ENCODE measurements at places on chromosomes 2 and 18.

DNA sequence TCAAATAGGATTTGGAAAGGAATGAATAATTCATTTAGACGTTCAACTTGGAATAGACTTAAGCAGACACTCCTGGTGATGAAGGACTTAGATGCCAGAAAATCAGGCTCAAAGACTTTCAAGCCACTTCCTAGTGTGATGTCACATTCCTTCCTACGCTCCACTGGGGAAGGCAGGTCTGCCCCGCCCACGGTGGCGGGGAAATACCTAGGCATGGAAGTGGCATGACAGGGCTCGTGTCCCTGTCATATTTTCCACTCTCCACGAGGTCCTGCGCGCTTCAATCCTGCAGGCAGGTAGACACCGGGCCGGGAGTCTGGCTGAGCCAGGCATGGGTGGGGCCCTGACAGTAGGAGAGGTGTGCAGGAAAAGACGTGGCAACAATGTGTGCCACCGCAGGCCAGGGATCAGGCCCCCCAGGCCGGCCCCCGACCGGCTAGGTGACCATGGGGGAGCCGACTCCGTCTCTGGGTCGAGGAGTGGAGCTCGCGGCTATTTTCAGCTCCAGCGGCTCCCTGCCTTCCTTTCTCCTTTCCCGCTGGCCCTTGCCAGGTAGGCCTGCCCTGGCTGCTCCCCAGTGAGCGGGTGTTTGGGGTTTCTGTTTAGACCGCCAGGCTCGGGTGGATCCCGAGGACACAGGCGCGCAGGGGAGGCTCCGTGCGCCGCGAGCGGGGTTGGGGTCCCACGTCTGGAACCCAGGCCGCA is at the start of gene IL1RL2:
Gene IL1RL2 (plus strand): TSS at position 233 of the 705 bp plus-strand sequence. CDS start 845 bp downstream, outside the sequence.
- DNase-seq, result no peak

DNA sequence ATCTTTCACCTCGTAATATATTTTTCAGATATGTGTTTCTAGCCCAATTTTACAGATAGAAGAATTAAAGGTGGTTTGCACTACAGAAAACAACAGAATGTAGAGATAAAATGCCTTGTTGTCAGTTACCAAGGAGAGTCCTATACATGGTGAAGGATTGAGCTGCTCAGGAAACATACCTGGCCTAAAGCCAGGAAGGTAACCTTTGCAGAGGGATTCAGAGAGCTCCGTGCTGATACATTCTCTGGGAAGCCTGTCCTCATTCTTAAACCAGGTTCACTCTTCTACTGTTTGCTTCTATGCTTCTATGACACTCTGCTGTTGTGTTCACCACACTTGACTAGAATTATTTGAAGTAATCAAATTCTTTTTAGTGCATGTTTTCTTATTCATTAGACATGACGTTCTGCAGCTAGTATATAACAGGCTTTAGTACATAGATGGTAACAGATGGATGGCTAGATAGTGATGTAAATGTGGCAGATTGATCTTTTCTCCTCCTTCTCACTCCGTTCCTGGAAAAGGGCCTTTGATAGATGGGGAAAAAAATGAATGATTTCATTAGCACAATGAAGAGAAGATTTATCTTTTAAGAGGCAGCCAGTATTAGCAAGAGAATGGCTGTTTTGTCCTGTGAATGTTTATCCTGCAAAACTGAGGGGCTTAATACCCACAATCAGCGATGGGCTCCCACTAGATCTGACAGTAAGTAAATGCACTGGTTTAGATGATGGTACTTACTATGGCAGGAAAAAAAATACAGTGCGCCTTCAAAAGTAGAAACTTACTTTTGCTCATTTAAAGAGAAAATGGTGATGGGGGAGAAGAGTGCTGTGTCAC is 589.6 kb upstream of the FAM98A start:
- DNase-seq, result no peak

- no peak for DNase-seq
Measured at GRCh38 chr18:52337276-52337675, 2.7 kb upstream of the DCC start.

DNA sequence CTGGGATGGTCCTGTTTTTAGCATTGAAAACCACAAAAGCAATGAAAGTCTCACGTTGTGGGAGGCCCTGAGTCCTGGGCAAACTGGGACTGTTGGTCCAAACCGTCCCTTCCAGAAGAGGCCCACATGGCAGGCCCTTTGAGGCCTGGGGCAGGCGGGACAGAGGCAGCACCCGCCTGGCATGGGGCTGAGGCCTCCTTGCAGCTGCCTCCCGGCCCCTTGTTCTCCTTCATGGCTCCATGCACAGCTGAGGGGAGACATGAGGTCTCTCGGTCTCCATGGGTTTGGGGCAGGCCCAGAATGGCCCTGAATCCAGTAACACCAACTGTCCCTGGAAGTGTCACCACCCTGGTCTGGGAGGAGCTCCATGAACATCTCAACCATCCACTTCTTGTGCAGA is 61.9 kb downstream of the RRM2 start:
- no peak for DNase-seq

- no peak for DNase-seq
Measured at GRCh38 chr2:171163261-171163660, 2.6 kb upstream of the TLK1 start.

- DNase-seq, result no peak
Measured at GRCh38 chr2:190862571-190862991, 18.0 kb upstream of the GLS start.

DNA sequence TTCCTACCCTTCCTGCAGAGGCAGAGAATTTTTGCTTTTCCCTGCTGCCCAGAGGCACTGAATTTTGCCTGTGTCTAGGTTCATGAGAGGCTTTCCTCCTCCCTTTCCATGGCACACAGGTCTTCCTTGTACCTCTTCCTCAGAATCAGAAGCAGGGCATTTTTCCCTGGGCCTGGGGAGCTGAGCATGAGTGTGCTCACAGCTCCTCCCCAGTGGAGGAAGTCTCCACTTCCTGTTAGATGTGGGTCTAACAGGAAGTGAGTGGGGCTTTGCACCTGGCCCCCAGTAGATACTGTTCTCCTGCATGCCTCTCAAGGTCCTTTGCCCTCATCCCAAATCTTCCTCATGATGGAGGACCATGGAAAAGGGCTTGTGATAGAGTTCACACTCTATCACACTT is 297.2 kb upstream of the FIGN start:
- DNase-seq, result no peak

GRCh38 chr2:145410086-145410485 is 890.2 kb upstream of the ZEB2 start:
- DNase-seq, result no peak

All from hematopoietic multipotent progenitor cell treated with erythropoietin and hydrocortisone succinate and interleukin-3 and kit ligand, for 4 days (in vitro differentiated cells).